Activated CD4-positive, alpha-beta T cell treated with anti-CD3 and anti-CD28 coated beads for 24 hours (primary cell): ENCODE measurements at places on chromosomes 5 and 9.

- no peak for DNase-seq
Observed at GRCh38 chr5:9347032-9347431, 198.8 kb downstream of the SEMA5A start.

DNA sequence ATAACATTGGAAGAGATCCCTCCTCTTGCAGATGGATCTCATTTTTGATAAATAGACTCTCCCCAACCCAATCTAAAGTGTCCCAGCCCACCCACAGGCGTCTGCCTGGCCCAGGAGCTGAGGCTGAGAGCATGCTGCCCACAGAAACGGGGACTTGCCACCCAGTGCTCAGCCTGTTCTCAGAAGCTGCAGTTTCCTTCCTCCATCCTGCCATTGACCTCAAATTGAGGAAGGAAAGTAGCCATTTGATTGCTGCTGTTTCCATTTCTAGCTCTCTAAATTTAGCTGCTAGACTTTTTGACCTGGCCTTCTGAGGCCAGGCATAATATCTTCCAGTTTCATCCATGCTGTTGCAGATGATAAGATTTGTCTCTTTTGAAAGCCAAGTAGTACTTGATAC is 31.1 kb upstream of the FRMD3 start:
- DNase-seq, result no peak

- DNase-seq, result no peak
Observed at GRCh38 chr9:36443581-36443980, 43.5 kb upstream of the RNF38 start.

DNA sequence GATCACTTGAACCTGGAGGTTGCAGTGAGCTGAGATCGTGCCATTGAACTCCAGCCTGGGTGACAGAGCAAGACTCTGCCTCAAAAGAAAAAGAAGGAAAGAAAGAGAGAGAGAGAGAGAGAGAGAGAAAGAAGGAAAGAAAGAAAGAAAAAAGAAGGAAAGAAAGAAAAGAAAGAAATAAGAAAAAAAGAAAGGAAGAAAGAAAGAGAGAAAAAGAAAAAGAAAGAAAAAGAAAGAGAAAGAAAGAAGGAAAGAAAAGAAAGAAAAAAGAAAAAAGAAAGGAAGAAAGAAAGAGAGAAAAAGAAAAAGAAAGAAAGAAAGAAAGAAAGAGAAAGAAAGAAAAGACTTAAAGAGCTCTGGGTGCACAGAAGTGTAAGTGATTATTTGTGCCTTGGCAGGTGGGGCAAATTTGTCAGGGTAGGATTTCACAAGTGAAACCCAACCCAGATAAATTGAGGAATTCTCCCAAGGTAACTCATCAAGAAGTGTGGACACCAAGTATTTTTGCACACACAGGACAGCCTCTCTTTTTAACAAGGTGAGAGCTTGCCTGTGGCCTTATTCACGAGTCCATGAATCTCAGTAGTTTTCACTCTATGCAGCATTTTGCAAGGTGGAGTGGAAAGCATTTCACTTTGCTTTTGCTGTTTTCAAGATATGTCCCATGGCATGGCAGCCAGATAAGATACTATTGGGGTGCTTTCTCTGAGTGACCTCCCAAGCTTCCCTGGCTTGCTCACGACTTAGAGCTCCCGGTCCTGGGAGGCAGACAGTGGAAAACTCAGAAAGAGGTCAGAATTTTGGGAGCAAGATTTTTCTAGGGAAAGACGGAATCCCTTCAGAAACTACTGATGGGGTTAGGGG is 57.8 kb downstream of the C9orf153 start:
- DNase-seq, result no peak

- DNase-seq, result peak; percentile 71
Observed at GRCh38 chr5:134101686-134102439, 12.6 kb upstream of the TCF7 start.

GRCh38 chr9:33143241-33143661 is 23.9 kb downstream of the B4GALT1 start:
- no peak for DNase-seq

DNA sequence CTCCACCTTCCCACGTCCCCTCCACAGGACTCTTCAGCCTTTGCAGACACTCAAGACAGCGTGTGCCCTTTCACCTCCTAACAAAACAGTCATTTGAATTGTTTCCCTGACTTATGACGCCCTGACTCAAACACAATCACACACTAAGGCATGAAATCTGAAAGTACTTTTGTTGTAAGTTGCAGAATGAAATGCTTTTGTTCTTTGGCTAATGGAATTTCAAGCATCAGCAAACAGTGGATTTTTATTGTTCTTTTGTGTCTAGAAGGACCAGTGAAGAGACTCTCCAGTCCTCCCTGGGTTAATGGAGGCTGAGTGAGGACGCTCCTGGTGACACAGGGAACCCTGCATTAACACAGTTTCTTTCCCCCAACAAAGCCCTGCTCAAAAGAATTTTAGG is 380.1 kb downstream of the CTNND2 start:
- DNase-seq, result no peak

- no peak for DNase-seq
Observed at GRCh38 chr5:171521219-171521633, 101.8 kb downstream of the FGF18 start.

- no peak for DNase-seq
Observed at GRCh38 chr5:44565902-44566301, 176.7 kb upstream of the FGF10 start.

DNA sequence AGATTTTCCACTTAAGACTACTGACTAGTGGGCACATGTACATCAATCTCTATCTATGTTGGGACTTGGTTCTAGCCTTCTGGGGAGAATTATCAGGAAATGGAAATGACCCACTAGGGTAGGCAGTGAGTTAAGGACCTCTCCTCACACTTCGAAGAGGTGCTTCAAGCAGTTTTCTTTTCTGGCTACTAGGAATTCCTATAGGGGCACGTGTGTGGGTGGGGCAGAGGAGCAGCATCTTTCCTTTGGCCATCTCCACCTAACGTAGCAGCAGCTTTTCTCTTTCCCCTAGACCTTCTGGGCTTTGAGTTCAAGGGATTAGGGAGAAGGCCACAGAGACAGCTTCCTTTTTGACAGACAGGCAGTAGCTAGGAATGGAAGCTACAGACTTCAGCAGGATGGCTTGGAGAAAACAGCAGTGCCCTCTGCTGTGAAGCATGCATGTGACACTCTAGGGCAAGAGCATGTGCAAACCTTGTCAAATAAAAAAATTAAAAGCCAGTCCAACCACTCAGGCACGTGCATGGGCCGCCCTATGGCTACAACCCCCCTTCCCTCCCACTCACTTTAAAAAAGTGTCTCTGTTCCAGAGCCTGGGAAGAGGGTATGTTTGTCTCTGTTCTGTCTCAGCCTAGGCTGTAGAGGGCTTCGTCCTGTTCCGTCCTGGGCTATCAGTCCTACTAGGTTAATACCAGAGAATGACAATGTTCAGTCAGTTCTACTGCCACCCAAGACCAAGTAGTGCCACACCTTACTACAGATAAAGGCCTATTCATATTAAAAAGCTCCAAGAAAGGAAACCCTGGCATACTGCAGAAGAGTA is 8.7 kb upstream of the GFRA3 start:
- DNase-seq, result no peak

- DNase-seq, result no peak
Observed at GRCh38 chr9:133683586-133684120, 47.5 kb downstream of the DBH start.

GRCh38 chr5:42881416-42882117 is 69.9 kb upstream of the SELENOP start:
- no peak for DNase-seq
